ENCODE measurements at places on chromosomes 1 and 21.

DNA sequence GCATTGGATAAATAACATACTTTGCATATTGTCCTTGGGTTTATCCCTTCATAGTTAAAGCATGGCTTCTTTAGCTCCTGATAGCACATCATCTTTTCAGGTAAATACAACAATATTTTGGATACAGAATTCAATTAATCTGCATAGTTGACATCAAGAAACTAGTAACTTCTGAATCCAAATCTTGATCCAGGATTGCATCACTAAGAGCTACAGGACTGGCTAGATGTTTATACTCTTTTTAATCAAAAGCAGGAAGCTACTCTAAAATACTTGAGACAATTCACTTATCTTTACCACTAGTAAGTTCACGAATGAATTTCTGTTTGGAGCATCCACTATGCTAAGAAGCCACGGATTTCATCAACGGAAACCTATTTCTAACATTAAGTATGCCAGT lies 54.2 kb upstream of the SLC44A3 start:
- DNase-seq: no peak

DNA sequence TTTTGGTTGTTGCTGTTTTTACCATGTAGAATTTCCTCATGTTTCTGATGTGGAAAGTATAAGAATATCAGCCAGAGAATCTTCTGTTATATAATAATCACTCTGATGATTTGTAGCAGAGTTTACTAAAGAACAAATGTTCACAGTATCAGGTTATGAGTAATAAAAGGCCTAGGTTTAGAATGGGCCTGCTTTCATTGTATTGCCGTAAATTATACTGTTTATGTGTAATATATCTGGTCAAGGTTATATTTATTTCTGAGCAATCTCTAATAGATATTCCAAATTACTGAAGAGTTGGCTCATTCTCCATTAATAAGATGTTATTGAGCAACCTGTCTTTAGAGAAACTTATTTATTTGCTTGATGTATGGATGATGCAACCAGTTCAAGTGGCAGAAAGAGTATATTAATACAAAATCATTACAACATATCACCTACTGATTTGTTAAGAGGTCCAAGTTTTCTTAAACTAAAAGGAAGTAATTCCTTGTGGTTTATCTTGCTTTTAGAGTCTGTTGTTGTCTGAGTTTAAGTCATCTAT lies 649.4 kb upstream of the CXADR start:
- no peak for DNase-seq

DNA sequence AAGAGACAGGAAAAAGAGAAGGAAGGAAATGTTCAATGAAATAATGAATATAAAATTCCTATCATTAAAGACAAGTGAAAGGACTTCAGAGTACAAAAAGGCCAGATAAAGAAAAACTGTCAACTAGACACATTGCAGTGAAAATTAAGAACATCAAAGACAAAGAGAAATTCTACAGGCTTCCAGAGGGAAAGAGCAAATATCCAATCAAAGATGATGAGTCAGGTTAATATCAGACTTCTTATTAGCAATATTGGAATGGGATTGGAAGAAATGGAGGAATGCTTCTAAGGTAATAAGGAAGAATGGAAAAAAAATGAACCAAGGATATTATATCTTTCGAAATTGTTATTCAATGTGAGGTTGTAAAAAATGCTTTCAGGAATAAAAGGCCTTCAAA lies 7.8 kb downstream of the PLA2G2A start:
- DNase-seq: no peak

DNA sequence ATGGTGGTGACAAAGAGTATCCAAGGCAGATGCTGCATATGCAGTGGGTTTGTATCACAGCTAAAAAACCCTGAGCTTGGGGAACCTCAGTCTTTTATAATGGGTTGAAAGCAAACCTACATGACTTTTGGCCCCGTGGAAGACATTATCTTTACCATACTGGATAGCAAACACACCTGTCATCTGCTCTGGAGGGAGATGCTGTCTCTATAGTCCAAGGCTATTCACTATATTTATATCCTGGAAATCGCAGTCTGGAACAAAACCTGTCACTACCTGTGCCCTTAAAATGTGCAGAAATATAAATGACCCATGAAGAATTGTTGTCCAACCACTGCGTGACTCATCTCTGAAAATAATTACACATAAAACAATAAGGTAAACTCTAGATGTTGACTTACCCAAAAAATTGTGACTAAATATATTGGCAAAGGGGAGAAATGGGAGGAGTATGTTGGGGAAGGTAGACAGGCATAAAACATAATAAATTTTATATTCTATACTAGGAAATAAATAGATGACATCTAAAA lies 121.0 kb upstream of the CXADR start:
- DNase-seq: no peak

- no peak for DNase-seq
Observed at GRCh38 chr21:44628707-44629391, 2.0 kb downstream of the KRTAP10-9 start.

DNA sequence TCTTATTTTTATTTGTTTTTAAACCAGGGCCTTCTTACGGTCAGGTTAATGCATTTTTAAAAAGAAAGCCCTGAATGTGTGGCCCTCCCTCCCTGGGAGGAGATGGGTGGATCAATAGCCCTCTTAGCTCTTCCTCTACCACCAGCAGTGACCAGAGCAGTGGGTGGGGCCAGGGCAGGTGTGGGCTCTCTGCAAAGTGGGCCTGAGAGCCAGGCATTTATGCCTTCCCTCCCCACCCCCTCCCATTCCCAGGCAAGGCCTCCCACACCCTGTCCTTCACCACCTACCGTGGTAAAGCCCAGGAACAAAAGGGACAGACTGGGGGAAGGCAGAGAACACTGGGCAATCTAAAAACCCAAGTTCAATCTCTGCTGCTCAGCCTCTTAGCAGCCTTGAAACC lies 63.9 kb downstream of the SSBP3 start:
- DNase-seq: no peak

DNA sequence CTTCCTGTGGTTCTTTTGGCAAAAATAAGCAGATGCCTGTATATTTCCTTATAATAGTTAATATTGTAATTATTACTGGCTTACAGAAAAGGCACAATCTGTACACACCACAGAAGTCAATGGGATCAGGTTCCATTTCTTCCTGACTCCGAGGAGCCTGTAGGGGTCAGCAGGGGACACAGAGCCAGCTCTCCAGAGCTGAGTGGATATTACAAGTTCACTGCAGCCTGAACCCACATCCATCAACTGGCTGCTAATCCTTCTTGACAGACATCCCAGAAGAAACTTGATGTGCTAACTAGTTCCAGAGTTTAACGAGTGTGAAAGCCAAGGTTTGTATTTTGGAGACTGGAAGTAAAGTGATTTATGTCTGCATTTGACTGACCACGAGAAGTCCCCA lies 203.8 kb downstream of the LMX1A start:
- peak; percentile 20 for DNase-seq

GRCh38 chr1:38891753-38892152 lies 10.4 kb upstream of the GJA9 start:
- no peak for DNase-seq

DNA sequence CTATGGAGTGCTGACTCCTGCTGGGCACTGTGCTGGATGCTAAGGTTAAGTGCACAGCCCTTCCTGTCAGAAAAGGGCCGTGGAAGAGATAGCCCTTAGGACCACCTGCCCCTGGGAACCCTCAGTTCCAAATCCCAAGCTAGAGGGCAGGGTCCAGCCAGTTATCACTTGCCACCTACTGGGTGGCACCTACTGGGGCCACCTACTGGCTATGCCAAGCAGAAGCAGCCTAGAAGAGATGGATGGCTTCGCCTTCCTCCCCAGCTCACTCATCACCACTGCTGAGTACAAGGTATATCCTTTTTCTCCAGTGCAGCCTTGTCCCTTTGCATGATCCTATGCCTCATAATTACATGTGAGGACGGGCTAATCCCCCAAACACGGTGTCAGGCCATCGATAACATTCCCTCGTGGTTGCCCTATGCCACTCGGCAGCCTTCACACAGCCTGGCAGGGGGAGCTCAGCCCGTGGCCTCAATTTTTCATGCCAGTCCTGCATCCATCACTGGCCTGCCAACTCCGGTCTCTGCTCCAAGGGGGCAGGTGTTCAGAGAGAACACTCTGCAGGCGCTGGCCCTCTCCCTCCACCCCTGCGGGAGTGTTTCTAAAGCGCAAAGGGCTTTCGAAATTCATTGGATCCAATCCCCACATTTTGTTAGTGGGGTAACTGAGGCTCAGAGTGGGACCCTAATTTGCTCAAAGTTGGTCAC lies 49.0 kb downstream of the SYT2 start:
- peak; percentile 25 for DNase-seq

DNA sequence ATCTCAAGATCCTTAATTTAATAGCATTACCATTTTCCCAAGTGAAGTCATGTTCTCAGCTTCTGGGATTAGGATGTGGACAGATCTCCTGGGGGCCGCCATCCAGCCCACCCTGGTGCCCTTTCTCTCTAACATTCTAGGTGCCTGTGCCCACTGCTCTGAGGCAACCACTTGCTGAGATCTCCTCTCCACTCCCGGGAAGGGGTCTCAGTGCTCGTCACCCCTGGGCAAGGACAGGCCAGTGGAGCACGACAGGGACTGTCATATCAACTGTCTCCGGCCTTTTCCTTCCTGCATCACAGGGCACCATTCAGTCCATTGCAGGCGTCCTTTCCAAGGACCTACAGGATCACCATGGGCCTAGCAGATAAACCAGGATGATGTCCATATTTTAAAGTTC lies 304.8 kb downstream of the AJAP1 start:
- DNase-seq: no peak

DNA sequence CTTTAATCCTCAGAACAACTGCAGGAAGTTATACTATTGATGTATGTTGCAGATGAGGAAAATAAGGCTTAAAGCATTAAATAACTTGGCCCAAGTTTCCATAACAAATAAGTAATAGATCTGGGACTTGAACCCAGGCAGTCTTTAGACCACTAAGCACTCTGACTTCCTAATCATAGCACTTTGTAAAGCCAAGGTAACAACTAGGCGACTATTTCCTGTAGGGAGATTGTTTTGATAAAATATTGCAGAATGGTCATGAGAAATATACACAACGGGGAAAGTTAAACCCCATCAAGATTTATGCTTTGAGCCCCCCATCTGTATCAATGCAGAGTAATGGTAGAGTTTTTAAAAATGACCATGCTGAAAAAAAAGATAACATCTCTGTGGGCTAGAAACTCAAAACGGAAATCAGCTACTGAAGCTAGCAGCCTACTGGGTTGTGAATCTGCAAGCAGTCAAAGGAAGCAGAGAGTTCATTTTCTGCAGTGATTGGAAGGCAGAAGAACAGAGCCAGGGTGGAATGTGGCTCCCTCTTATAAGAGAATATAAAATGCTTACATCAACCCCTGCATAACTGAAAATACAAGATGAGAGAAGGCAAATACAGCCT lies 111.2 kb upstream of the OLIG2 start:
- DNase-seq: no peak

- peak; percentile 7 for DNase-seq
Observed at GRCh38 chr1:163205513-163205912, 2.8 kb upstream of the RGS5 start.

DNA sequence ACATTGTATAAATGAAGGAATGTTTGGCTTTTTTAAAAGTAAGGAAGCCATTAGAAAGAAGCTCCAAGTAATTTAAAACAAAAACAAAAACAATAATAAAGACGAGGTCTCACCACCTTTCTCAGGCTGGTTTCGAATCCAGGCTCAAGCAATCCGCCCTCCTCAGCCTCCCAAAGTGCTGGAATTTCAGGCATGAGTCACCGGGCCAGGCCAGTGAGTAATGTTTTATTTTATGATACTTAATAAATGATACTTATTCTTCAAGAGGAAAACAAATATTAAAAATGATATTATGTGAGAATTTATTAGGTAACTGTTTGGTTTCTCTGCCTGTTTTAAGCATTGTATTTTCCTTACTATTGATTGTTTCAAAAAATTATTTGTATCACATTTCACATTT lies 201.4 kb upstream of the BRINP3 start:
- no peak for DNase-seq

DNA sequence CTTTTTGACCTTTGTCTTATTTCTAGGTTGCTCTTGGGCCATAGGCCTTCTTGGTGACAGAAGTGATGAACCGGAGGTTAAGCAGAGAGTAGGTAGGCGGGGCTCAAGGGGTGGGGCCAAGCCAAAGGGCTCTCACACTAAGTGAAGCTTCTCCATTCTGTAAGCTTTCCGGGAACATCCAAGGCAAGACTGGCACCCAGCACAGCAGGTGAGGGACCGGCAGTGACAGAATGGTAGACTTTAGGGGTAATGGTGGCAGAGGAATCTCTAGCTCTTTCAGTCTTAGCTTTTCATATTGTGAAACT lies at the start of gene TNFAIP8L2:
TSS of gene TNFAIP8L2 (plus strand) at position 135 of the 305 bp plus-strand sequence. CDS start 2,049 bp downstream, outside the sequence.
- no peak for DNase-seq

- peak; percentile 49 for DNase-seq
Observed at GRCh38 chr1:247332623-247333361, 1.1 kb upstream of the ZNF496 start.

GRCh38 chr21:32411350-32412161 lies 950 bp upstream of the EVA1C start:
- DNase-seq: peak; percentile 76
